ENCODE measurements at places on chromosomes 3 and 15.
A peak's percentile ranks its signal among the peaks of the same experiment; 100 is the strongest.

GRCh38 chr15:39281094-39281493, 299.8 kb upstream of the THBS1 start:
- no peak for DNase-seq

- peak; percentile 67 for DNase-seq
Measured at GRCh38 chr3:109224333-109224732, 87.8 kb downstream of the C3orf85 start.

DNA sequence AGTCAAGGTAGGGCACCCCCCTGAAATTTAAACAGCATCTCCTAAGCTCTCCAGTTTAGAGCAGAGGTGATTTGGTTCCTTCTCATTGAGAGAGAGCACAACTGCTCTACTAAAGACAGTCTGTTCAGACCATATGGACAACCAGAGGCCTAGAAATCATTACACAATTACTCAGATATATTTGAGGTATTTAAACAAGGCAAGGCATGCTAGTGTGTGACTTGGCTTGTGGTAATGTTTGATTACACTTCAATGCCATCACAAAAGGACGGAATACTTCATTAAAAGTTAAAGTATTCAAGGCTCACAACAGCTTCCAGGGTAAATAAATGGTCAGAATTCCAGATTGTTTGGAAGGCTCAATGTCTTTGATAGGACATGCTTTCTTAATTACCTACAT, 110.2 kb downstream of the LRTM1 start:
- DNase-seq, result no peak

GRCh38 chr3:138300647-138301046, 29.0 kb downstream of the NME9 start:
- DNase-seq, result no peak

GRCh38 chr3:73435055-73435454, 189.7 kb downstream of the PDZRN3 start:
- peak; percentile 59 for DNase-seq

- DNase-seq, result no peak
Measured at GRCh38 chr3:168575750-168576149, 480.0 kb upstream of the GOLIM4 start.

DNA sequence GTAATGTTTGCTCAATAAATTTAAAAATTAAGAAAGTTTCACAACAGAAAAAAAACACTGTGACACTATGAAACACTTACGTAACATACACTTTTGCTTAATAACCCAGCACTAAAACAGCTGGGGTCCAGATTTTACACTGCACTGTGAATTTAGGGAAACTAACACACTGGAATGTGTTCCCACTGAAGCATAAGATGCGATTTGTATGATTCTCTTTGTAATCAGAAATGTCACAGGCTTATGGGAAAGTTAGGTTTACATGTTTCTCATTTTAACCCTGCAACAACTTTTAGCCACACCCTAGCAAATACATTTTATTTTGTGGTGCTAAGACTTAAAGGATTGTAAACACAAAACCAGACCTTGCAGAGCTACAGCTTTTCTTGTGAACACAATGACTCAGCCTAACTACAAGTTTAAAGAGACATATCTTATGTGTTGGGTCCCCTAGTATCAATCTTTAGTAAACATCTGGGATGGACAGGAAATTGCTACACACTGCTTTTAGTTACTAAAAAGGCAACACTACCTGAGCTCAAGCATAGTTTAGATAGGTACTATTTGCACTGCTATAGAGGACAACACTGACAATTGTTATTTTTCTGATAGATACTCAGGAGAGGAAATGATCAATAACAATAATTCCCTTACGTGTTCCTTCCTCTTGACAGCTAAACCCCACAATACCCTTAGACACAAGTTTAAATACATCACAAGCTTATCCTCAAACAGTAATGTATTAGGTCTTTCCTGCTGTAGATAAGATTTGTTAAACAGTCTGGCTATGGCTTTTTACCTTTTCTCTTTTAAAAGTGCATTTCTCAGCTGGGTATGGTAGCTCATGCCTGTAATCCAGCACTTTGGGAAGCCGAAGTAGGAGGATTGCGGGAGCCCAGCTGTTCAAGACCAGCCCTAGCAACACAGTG, 3.8 kb downstream of the PLD1 start:
- no peak for DNase-seq

GRCh38 chr15:51377038-51377786, 35.8 kb downstream of the GLDN start:
- DNase-seq, result no peak

- no peak for DNase-seq
Measured at GRCh38 chr3:117788061-117788460, 1078.5 kb downstream of the TUSC7 start.

DNA sequence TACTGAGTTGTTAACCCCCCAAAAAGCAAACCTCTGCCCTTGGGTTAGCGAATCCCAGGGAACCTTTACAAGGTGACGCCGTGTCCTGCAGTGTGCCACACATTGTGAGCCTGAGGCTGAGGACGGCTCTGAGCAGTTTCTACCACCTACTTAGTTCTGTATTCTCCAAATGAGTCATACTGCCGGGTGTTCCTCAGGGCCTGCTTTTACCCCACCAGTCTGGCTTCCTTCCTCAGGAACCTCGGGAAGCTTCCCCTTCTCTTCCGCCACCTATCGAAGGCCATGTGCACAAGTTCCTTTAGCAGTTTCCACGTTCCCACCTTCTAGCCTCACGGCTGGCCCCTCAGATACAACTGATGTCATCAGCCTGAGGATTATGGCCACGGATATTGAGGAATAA, 384.0 kb upstream of the TPM1 start:
- DNase-seq, result peak; percentile 73

GRCh38 chr3:103048068-103048722, 613.4 kb downstream of the ZPLD1 start:
- DNase-seq, result no peak

DNA sequence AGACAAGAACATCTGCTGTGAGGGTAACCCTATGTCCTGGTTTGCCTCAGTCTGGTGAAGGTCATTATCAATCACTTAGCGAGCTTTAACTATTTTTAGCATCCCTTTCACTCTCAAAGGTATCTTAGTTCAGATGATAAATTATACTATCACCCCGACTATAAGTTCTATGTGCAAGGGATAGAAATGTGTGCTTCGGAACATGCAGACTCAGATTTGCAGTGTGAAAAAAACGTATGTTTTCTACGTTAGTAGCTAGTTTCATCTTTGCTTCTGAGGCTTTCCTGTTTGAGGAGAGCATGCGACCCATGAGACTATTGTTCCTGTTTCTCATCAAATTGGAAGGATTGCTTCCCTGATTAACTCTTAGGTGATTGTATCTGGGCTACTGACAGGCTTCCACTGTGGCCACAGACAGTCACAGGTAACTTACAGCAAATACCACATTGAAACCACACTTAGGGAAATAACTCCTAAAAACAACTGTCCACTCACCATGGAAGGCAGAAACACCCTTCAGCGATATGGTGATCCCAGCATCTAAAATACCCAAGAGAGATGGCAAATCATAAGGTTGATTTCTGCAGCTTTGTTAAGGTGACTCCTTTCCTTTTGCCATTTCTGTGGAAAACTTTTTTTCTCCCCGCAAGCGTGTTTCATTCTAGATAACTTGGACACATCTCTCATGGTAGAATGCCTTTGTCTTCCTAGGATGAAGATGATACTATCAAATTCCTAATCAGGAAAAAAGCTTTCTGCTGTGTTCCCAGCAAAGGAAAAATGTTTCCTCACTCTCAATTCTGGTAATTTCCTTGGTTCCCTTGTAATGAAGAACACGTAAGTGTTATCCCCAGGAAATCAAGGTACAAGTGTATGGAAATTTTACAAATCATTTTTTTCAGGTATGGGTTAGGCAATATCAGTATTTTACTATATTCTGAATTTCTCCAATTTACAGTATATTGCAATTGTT, 5.2 kb downstream of the GCSAM start:
- DNase-seq, result no peak

GRCh38 chr3:57019057-57019456, 41.4 kb upstream of the SPATA12 start:
- DNase-seq, result no peak

DNA sequence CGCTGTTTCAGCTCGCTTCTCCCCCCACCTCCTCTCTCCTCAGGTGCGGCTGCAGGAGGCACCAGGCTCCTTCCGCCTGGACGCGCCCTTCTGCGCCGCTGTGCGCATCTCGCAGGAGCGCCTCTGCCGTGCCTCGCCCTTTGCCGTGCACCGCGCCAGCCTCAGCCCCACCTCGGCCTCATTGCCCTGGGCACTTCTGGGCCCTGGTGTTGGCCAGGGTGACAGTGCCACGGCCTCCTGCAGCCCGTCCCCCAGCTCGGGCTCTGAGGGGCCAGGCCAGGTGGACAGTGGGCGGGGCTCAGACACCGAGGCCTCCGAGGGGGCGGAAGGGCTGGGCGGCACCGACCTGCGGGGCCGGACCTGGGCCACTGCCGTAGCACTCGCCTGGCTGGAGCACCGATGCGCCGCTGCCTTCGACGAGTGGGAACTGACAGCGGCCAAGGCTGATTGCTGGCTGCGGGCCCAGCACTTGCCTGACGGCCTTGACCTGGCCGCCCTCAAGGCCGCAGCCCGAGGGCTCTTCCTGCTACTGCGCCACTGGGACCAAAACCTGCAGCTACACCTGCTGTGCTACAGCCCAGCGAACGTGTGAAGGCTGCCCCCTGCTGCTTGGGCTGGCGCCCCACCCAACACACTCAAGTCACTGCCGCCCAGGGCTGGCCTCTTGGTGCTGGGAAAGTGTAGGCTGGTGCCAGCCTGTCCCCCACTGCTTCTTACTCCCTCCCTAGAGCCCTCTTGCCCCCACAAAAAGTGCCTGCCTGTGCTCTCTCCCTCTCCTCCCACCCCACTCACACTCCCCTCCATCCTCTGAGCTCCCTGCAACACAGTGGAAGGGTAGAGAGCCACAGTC, 7.1 kb downstream of the ALG3 start:
- peak; percentile 85 for DNase-seq

Measured in islet precursor cell (in vitro differentiated cells).